PC-3 (cell line): ENCODE measurements at places on chromosomes 6 and 20. TPM values are rescaled to one million over a fixed set of nuclear protein-coding genes. Genes with fewer than 3 reads are reported as not detected.
A peak's percentile ranks its signal among the peaks of the same experiment; 100 is the strongest.

GRCh38 chr20:11676630-11677287 is 240.9 kb upstream of the BTBD3 start:
- no peak overlapping the region for H3K27ac ChIP-seq
- DNase-seq = peak; percentile 64
- H3K36me3 ChIP-seq = no peaks in the 10 kb centered on the region

GRCh38 chr6:42275376-42276033 is 57.8 kb upstream of the MRPS10 start:
- H3K27ac ChIP-seq = no peak overlapping the region
- no peak for DNase-seq
- no peaks in the 10 kb centered on the region for H3K27me3 ChIP-seq
- no peak overlapping the region for H3K4me3 ChIP-seq
- no peaks in the 10 kb centered on the region for H3K36me3 ChIP-seq

- 0 out of 2 replicates have a peak, but pooled peaks cover 4% of the 10 kb centered on the region for H3K27me3 ChIP-seq
- no peak overlapping the region for H3K4me3 ChIP-seq
- no peak overlapping the region for H3K27ac ChIP-seq
These were observed 54.2 kb downstream of the TBC1D7 start for GRCh38 chr6:13273931-13274706.

DNA sequence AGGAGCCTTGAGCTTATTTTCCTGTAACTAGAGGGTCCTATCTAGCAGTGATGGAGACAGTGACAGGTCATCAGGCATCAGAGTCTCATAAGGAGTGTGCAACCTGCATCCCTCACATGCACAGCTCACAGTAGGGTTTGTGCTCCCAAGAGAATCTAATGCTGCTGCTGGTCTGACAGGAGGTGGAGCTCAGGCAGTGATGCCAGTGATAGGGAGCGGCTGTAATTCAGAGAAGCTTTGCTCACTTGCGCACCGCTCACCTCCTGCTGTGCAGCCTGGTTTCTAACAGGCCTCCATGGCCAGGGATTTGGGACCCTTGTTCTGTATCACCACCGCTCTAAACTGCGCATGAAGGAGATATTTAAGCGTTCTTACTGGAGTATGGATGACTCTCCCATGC is 5.3 kb downstream of the KIF25 start:
- H3K4me1 ChIP-seq = peaks cover 8% of the 10 kb centered on the region
- no peak overlapping the region for H3K4me3 ChIP-seq
- DNase-seq = no peak
- H3K27me3 ChIP-seq = 0 out of 2 replicates have a peak, but pooled peaks cover 4% of the 10 kb centered on the region
- H3K27ac ChIP-seq = no peak overlapping the region
- no peaks in the 10 kb centered on the region for H3K36me3 ChIP-seq

DNA sequence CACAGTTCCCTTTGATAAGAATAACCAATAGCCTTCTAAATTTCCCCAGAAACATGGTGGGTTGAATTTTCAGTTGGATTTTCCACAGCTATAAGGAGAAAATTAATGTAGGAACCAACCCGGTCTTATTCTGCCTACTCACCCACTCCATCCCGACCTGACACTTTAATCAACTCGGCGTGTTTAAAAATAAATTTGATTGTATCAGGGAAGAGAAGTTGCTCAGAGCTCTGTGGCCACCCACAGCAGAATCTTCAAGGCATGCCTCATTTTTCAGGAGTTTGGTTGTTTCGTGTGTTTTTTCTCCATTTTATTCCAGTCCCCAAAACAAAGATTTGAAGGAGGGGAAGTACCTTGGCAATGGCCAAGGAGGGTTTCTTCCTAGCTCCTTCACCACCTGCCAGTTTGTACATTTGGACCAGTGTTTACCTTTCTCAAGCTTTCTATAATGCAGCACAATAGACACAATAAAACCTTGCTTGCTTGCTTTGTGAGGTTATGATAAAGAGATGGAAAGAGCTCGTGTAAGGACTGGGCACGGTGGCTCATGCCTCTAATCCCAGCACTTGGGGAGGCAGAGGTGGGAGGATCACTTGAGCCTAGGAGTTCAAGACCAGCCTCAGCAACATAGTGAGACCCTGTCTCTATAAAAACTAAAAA is 297.2 kb upstream of the JARID2 start:
- no peaks in the 10 kb centered on the region for H3K27me3 ChIP-seq
- no peak for DNase-seq
- H3K4me1 ChIP-seq = no peaks in the 10 kb centered on the region; the same call in 1 of the 2 replicates
- no peaks in the 10 kb centered on the region for H3K36me3 ChIP-seq

- DNase-seq = no peak
- H3K27me3 ChIP-seq = no peaks in the 10 kb centered on the region
- no peaks in the 10 kb centered on the region for H3K36me3 ChIP-seq
These were observed 65.2 kb upstream of the PIM1 start for GRCh38 chr6:37104824-37105147.

DNA sequence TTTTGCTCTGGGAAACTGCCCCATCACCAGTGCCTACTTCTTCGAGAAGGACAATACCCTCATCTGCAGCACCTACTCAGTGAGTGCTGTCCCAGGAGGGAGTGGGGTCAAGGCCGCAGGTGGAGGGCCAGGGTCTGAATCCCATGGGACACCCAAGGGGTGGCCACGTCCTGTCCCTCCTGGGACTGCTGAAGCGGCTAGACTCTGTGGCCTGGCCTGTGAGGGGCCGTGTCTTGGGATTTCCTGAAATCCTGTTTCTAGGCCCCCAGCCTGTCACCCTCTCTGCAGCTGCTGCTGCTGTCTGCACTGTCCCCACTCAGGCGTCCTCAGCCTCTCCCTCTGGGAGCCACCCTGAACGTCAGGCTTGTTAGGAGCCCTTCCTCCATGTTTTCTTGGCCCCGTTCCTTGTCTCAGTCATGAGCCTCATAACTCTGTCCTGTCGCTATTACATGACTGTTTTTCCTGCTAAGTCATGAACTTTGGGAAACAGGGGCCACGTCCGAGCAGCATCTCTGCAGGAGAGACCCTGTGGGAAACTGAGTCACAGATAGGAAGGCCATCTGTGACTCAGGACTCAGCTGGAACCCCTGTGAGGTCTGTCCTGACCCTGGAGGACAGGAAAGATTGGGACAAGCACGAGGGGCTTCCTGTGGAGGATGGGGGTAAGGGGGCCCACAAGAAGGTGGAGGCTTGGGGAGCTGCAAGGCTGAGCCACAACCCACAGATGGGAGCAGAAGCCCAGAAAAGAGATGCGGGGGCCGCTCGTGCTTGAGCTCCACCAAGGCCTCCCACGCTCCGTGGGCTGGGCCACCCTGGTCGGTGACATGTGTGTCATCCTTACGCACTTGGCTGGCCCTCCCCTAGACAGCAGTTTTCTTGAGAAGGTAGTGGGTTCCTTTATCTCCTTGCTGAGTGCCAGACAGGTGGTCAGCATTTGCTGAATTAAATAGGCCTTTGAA is 49.9 kb downstream of the EFCAB8 start:
- H3K4me1 ChIP-seq = no peaks in the 10 kb centered on the region
- H3K36me3 ChIP-seq = no peaks in the 10 kb centered on the region
- H3K27ac ChIP-seq = no peak overlapping the region
- no peak overlapping the region for H3K4me3 ChIP-seq

GRCh38 chr6:36104836-36105235 is 25.5 kb upstream of the MAPK13 start:
- H3K36me3 ChIP-seq = peaks cover 35% of the 10 kb centered on the region
- H3K4me3 ChIP-seq = no peak overlapping the region
- no peaks in the 10 kb centered on the region for H3K4me1 ChIP-seq
- no peaks in the 10 kb centered on the region for H3K27me3 ChIP-seq

DNA sequence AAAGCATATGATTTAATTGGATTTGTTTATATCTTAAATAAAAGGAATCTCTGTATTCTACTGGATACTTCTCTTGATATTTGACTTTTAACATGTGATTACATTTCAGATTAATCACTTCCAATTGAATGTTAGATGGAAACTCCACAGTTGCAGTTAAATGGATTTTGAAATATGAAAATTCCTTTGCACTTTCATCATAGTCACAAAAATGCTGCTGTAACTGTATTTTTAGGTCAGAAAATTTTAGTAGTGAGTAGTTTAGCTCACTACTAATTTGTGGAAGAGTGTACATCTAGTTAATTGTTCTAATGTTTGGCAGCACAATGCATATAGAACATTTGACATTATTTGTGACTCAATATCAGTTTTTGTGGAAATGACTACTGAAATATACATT is 26.8 kb downstream of the PTCHD4 start:
- H3K4me3 ChIP-seq = no peak overlapping the region
- no peak overlapping the region for H3K27ac ChIP-seq
- DNase-seq = no peak
- peaks cover 19% of the 10 kb centered on the region for H3K4me1 ChIP-seq
- no peaks in the 10 kb centered on the region for H3K36me3 ChIP-seq
- no peaks in the 10 kb centered on the region for H3K27me3 ChIP-seq

DNA sequence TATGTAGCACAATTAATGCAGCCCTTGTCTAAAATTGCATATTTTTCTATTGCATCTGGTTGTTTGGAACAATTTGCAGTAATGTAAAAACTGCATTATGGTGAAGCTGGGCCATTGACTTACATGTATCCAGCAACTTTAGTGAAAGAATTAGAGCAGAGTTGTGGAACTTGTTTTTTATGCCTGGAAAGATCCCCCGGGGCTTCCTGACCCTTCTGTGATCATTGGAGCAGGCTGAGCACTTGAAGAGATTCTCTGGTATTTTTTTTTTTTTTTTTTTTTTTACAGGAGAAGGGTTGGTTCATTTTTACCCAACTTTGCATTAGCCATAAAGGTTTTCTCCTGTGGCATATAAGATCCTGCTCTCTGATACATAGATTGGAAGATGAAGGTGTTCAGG is 45.0 kb downstream of the LIN28B start:
- DNase-seq = no peak
- H3K36me3 ChIP-seq = no peaks in the 10 kb centered on the region
- H3K4me1 ChIP-seq = no peaks in the 10 kb centered on the region
- H3K27me3 ChIP-seq = no peaks in the 10 kb centered on the region
- H3K4me3 ChIP-seq = no peak overlapping the region
- H3K27ac ChIP-seq = no peak overlapping the region

GRCh38 chr6:142816031-142816430 is 128.9 kb downstream of the HIVEP2 start:
- H3K4me1 ChIP-seq = 0 out of 2 replicates have a peak, but pooled peaks cover 3% of the 10 kb centered on the region
- no peak for DNase-seq
- H3K27ac ChIP-seq = no peak overlapping the region
- H3K36me3 ChIP-seq = no peaks in the 10 kb centered on the region
- H3K4me3 ChIP-seq = no peak overlapping the region
- no peaks in the 10 kb centered on the region for H3K27me3 ChIP-seq

GRCh38 chr6:16533210-16533609 is 228.1 kb downstream of the ATXN1 start:
- no peak overlapping the region for H3K27ac ChIP-seq
- H3K36me3 ChIP-seq = no peaks in the 10 kb centered on the region
- no peak for DNase-seq
- no peak overlapping the region for H3K4me3 ChIP-seq
- H3K4me1 ChIP-seq = no peaks in the 10 kb centered on the region
- no peaks in the 10 kb centered on the region for H3K27me3 ChIP-seq

- peak; percentile 57 for DNase-seq
- peaks cover 29% of the 10 kb centered on the region for H3K27me3 ChIP-seq
- no peak overlapping the region for H3K4me3 ChIP-seq
These were observed 10.1 kb downstream of the ISM1 start for GRCh38 chr20:13231031-13231752.

GRCh38 chr6:56689114-56689513 is 46.4 kb upstream of the DST start:
- H3K36me3 ChIP-seq = no peaks in the 10 kb centered on the region
- no peak for DNase-seq
- H3K4me1 ChIP-seq = peaks cover 96% of the 10 kb centered on the region
- H3K27me3 ChIP-seq = no peaks in the 10 kb centered on the region

GRCh38 chr6:5435449-5435848 is 174.1 kb downstream of the FARS2 start:
- DNase-seq = peak; percentile 80
- no peaks in the 10 kb centered on the region for H3K36me3 ChIP-seq
- H3K4me3 ChIP-seq = no peak overlapping the region
- H3K27me3 ChIP-seq = no peaks in the 10 kb centered on the region
- H3K4me1 ChIP-seq = peaks cover 35% of the 10 kb centered on the region

GRCh38 chr20:19453410-19453809 is 241.0 kb downstream of the SLC24A3 start:
- no peak overlapping the region for H3K27ac ChIP-seq
- H3K36me3 ChIP-seq = no peaks in the 10 kb centered on the region
- DNase-seq = no peak
- peaks cover 71% of the 10 kb centered on the region for H3K27me3 ChIP-seq

- H3K27ac ChIP-seq = no peak overlapping the region
- peaks cover 81% of the 10 kb centered on the region for H3K36me3 ChIP-seq
- DNase-seq = no peak
- H3K4me1 ChIP-seq = no peaks in the 10 kb centered on the region
These were observed 12.1 kb downstream of the VEGFA start for GRCh38 chr6:43781941-43782704.

DNA sequence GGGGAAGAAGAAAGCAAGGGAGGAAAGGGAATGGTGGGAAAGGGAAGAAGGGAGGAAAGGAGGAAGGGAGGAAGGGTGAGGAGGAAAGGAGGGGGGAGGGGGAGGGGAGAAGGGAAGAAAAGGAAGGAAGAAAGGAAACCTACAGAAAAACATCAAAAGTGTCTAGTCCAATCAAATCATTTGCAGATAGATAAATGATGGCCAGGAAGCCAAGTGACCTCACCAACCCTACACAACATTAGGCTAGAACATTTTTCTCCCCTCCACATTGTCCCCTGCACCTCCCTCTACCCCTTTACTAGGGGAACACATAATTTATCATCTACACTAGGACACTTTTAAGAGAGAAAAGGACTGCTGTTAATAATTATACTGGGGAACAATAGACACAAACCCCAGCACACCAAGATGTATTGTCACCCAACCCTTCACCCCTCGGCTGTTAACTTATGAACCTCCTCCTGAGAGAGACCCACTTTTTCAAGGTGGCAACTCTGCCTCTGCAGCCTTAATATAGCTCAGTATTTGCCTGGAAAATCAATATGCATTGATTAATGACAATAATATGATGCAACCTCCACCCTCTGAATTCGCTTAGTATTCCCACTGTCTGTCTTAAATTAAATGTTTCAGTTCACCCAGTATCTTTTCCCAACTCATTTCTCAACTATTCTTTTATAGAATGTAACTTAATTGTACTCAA is 231.2 kb downstream of the PTPRT start:
- no peaks in the 10 kb centered on the region for H3K27me3 ChIP-seq
- no peak overlapping the region for H3K4me3 ChIP-seq
- H3K36me3 ChIP-seq = no peaks in the 10 kb centered on the region
- DNase-seq = no peak
- H3K4me1 ChIP-seq = no peaks in the 10 kb centered on the region
- H3K27ac ChIP-seq = no peak overlapping the region

DNA sequence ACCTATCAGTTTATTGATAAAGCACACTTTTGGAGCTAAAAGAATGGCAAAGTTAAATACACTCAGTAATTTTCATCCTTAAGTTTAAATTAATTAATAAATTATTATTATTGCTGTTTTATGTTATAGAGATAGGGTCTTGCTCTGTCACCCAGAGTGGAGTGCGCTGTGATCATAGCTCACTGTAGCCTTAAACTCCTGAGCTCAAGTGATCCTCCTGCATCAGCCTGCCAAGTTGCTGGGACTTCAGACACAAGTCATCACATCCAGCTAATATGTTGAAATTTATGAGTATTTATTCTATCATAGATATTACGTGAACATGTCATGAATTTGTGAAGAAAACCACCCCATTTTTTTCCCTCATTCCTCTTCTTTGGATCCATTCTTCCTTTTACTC is 64.2 kb downstream of the GJA1 start:
- peaks cover 14% of the 10 kb centered on the region for H3K4me1 ChIP-seq
- H3K27me3 ChIP-seq = no peaks in the 10 kb centered on the region
- H3K4me3 ChIP-seq = no peak overlapping the region
- no peak for DNase-seq
- no peak overlapping the region for H3K27ac ChIP-seq
- H3K36me3 ChIP-seq = no peaks in the 10 kb centered on the region

Gene PEX6
- 35.9 and 40.8 TPM in 2 replicates for total RNA-seq

Gene SAMD10
- 7.4 and 13.4 TPM in 2 replicates for total RNA-seq

Gene FLRT3
- total RNA-seq = 2.6 and 2.8 TPM in 2 replicates

Gene ZFP57
- total RNA-seq = not detected in 2 replicates

Gene RUNX2
- total RNA-seq = 3.8 and 7.3 TPM in 2 replicates

Gene TINAG
- not detected in 2 replicates for total RNA-seq

Gene CALHM6
- not detected in 2 replicates for total RNA-seq

Gene SCUBE3
- total RNA-seq = 1.5 and 2.4 TPM in 2 replicates
